ENCODE measurements at places on chromosomes 4 and X.

DNA sequence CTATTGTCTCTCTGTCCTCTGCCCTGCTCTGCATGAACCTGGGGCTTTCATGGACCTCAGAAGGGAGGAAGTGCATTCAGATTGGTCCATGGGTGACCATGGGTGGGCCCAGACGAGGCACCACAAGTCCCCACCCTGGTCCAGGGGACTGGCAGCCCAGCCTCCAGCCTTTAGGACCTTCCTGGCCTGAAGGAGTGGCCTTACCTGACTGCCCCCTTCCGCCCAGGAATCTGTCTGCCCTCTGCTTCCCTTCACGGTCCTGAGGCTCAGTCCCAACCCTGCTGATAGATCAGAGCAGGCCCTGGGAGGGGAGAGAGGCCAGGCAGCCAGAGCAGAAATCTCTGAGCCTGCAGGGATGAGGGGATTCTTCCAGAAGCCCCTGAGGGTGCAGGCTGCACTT lies 455.4 kb downstream of the PCDH18 start:
- no peak for DNase-seq

- DNase-seq: no peak
These were observed 6.3 kb upstream of the ATP10D start for GRCh38 chr4:47478804-47479203.

GRCh38 chr4:44279469-44279868 lies 169.1 kb downstream of the KCTD8 start:
- no peak for DNase-seq

DNA sequence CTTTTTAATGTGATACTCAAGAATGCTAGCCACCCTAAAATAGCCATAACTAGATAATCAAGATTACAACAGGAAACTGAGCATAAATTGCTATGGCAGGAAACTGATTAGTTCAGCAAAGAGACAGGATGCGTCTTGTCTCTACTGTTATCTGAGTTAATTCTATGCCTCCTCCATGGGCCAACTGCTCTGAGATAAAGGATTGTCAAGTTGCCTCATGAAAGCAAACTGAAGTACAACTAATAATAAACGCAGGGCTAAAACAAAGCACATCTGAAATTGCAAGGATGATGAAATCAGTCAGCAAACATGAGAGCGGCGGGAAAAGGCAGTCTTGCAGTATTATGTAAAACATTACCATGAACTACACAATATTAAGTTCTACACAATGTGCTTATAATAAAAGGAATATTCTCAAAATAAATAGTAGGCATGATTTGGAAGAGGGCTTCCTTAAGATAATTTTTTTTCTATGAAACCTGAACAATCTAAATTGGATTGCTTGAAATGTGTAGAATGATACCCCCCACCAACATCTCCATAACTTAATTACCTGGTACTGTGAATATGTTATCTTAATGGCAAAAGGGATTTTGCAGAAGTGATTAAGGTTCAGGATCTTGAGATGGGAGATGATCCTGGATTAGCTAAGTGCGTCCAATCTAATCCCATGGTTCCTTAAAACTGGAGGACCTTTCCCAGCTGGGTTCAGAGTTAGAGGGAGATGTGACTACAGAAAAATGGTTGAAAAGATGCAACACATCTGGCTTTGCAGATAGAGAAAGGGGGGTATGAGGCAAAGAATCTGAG lies 65.9 kb downstream of the ANTXR2 start:
- no peak for DNase-seq

DNA sequence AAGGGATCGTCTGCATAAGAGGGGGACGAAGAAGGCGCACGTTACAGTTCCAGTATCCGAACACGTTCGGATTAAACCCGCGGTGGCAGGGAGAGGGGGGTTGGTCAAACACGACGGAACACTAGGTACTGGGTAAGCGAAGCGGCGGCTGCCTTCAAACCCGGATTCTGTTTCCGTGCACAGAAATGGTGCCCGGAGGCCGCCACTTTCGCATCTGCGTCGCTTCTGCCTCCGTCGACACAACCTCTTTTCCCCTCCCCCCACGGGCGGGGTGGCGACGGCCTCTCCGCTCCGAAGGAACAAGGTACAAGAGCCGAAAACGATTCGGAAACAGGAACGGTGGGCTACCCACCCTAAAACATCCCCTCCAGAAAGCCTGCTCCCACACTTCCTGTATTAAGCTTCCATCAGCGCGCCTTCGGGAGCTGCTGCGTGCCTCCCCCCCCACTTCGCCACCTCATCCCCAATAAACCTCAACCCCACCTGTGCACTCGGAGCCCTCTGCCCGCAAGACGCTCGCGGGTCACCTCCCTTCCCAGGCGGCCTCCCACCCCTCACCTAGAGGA lies 667 bp downstream of the G3BP2 start:
- peak; percentile 84 for DNase-seq

- DNase-seq: no peak
These were observed 127.5 kb upstream of the AFF2 start for GRCh38 chrX:148372925-148373324.

DNA sequence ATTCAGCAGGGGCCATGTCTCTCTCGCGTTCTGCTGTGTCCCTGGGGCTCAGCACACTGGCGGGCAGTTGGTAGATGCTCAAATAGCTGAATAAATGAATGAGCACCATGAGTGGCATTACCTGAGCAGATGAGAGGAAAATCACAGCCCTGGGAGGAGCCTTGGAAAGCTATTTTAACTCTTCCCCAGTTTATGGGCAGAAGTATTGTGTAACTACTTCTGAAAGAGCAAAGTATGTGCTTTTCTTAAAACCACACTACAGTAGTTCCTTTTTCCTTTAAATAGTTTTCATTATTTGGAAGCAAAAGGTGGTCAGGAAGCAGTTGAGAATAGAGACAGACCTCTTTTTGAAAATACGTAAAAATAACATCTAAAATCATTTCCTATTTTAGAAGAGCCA lies 3.0 kb upstream of the PLAC1 start:
- DNase-seq: no peak

DNA sequence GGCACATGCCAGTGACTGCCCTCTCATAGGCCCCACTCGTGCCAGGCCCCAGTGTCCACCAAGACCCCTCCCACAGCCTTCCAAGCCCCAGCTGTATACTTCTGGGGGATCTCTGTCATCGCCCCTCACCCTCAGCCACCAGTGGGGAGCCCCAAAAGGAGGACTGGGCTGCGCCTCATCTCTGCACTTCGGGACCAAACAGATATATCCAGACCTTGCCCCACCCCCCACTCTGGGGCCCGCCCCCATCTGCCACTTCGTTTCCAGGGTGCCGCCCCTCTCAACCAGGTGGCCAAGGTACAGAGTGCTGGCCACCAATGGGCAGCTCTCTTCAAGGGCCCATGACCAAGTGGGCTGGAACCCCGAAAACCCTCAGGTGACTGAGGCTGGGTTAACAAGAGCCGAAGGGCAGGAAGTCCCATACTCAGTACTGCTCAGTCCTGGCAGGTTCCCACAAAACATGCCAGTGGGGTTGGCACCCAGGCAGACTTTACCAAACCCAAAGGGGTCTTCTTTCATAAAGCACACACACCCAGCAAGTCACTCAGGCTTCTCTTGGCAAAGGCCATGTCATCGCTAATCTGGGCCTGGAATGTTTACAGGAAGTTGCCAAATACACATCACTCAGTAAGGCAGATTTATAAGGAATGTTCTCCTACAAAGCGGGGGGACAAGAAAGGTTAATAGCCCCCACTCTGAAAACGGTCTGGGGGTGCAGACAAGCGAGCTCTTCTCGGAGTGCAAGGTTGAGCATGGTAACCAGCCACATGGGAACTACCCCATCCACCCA lies 4.4 kb downstream of the ZFYVE28 start:
- peak; percentile 76 for DNase-seq

GRCh38 chrX:33725535-33726210 lies 406.4 kb downstream of the FAM47A start:
- peak; percentile 76 for DNase-seq

DNA sequence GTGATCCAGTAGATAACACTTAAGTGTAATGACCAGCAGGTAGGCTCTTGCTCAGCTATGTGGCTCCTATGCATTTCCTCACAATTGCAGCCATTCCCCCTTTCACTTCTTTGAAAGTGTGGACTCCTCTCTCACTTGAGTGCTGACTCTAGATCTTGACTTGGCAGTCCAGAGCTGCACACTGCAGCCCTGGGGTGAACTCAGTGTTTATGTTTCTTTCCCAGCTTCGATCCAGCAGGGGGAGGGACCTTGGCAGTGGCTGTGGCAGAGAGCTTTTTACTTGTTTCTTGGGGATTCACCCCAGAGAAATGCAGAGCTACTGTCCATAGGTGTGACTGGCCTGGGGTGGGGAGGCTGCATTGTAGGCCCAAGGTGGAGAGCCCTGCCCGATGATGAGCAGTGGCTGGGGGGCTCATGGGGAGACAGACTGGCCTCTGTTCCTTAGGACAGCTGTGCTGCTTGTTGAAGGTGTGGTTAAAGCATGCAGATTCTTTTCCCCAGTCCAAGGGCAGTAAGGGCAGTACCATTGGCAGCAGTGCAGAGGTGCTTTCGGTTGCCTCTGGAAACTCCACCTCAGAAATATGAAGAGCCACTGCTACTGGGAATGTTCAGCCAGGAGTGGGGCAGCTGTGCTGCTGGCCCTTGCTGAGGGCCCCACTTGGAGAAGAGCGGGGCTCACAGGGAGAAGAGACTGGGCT lies 134.7 kb downstream of the SH3BGRL start:
- DNase-seq: no peak

DNA sequence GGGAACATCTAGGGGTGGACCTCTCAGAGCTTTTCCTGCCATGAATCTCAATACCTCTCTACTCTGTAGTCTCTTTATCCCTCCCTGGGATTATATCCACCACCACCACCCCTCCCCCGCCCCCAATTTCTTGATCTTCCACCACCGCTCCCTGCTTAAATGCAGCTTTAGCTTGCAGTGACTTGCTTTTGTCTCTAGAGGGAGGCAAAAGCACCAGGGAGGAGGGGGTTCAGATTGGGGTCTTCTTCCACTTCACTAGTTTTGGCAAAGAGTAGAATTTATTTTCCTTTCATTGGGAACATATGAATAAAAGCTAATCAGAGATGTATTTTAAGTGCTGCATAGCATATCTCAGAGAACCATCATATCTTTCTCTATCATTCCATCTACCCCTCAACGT lies 5.5 kb downstream of the ARHGAP36 start:
- no peak for DNase-seq

- DNase-seq: no peak
These were observed 19.7 kb downstream of the SHROOM2 start for GRCh38 chrX:9805956-9806355.

- DNase-seq: peak; percentile 73
These were observed 62.8 kb upstream of the EGFL6 start for GRCh38 chrX:13506574-13506973.

- peak; percentile 2 for DNase-seq
These were observed 80.6 kb upstream of the CD99 start for GRCh38 chrX:2610246-2611170.

DNA sequence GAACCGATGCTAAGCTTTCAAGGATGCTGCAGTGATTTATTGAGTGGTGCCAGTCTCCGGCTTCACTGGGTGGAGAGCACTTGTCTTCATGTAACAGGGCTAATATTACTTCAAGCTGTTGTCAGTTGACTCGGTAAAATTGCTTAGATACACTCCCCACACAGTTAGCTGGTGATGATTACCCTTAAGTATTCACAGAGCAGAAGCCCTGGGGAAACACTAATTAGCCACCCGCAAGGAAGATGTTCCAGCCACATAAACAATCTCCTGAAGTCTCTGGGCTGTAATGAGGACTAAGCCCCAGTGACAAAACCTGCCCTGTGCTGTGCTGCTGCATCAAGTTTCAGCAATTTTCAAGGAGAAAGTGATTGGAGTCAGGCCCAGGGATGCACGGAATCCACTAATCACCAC lies 37.3 kb upstream of the GK2 start:
- DNase-seq: peak; percentile 52

DNA sequence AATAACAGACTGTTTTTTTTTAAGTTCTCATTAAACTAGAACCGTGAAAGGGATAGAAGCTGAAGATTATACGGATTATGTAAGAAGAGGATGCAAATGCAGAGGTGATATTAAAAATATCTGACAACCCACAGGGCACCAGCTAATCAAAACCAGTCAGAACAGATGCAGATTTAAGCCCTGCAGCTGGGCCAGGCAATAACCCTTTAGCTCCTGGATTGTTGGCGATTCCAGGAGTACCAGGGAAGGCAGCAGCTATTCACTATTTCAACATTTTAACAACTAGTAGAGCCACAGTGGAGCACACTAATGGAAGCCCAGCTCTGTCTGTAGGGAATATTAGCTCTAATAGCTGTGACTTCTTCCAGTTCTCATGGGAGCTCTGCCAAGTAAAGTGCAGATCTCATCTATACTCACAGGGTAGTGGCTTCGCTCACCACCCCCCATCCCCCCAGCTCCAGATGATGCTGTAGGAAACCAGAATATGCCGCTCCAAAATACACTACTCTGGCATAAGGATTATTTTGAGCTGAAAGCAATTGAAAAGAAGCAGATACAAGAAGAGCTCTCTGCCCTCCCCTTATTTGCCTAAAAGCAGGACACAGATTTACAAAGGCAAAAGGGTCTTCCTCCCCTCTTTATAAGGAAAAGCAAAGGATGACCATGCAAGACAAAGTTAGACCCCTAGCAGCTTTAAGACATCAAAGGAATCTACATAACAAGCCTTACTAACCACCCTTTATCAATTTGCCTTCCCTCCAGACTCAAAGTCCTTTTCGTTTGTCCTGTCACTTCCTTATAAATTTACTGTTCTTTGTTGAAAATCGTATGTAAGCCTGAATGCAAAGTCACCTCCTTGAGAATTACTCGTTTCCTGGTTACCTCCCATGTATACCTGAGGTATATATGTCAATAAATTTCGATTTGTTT lies 13.7 kb downstream of the SCD5 start:
- peak; percentile 62 for DNase-seq

DNA sequence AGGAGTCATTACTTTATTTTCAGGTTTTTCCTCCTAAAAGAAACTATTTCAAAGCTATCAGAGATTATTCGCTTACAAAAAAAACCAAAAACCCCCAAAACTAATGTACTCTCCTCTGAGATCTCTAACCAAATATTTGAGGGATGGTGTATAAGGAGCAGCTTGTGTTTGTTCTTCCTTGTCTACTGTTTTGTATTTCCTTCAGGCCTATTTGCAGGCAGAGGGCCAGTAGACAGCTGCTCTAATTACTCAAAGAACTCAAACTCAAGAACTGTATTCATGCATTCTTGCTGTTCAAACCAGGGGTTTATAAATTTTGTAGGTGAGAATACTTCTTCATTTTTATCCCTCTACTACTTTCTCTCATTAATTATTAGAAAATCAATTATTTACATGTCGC lies 51.3 kb downstream of the SH3RF1 start:
- DNase-seq: no peak

DNA sequence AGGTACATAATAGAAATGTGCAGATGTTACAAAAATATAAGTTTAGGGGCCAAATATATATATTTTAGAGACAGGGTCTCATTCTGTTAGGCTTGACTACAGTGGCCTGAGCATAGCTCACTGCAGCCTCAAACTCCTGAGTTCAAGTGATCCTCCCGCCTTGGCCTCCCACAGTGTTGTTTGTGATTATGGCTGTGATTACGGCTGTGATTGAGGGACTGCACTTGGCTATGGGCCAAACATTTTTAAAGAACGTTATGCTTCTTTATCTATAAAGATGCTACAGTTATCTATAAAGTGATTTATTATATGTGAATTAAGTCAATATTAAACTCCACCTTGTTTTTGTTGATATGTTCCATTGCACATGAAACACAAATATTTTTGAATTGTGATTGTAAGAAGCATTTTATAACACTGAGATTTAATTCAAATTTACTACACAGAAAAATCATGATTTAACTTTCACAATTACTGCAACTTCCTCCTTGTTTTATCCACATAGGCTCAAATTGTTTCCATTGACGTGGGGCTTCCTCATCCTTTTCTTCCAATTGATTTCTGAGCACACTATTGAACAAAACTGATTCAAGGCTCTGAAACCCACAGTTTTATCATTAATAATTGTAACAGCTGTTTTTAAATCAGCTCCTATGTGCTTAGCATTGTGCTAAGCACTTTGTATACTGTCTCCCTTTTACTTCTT lies 68.4 kb upstream of the BMPR1B start:
- DNase-seq: no peak
